Activated naive CD4-positive, alpha-beta T cell treated with anti-CD3 and anti-CD28 coated beads, Interleukin-2, amount 50 U/mL, for 16 hours (primary cell): ENCODE measurements at places on chromosomes 7 and 10.

DNA sequence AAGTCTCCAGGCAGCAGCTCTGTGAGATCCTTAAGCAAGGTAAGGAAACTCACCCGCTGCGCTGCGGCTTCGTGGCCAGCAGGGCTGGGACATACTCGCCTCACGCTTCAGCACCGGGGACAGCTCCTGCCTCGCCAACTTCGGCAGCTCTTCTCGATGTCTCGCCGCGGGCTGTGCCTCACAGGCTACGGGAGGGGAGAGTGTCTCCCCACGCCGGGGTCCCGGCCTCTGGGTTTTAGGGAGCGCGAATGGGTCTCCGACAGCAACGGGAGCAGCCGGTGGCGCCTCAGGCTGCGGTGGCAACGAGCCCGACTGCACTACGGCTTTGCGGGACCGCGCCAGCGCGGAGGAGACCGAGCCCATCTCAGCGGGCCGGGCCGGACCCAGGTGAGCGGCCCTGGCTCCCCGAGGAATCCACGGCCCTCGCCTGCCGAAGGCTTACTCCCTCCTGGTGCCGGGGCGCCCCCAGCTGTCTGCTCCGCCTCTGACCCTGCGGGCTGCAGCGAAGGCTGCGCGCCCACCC lies 62.4 kb downstream of the LSM5 start:
- peak; percentile 62 for DNase-seq

DNA sequence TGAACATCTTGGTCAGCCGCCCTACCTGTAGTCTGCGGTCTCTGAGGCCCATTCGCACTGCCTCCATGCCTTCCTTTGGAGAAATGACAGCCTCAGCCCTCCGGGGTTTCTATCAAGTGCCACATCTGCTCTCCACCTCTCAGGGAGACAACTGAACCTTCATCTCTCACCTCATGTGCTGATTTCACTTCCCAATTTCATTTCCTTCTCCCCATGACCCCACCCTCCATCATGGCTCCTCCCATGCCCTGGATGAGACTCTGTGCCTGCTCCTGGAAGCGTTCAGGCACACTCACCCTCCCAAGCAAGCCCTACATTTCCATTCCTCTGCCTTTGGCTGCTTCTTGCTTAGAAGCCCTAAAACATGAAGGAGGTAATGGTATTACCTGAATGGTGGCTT lies 7.8 kb upstream of the SCD start:
- no peak for DNase-seq

GRCh38 chr7:23768022-23768421 lies 58.0 kb downstream of the STK31 start:
- DNase-seq = no peak

GRCh38 chr10:117419159-117419558 lies 43.9 kb upstream of the PDZD8 start:
- DNase-seq = no peak

- DNase-seq = no peak
These were observed 118.8 kb downstream of the SKIDA1 start for GRCh38 chr10:21406595-21407193.

GRCh38 chr10:18656724-18657123 lies 2.5 kb upstream of the ARL5B start:
- no peak for DNase-seq

DNA sequence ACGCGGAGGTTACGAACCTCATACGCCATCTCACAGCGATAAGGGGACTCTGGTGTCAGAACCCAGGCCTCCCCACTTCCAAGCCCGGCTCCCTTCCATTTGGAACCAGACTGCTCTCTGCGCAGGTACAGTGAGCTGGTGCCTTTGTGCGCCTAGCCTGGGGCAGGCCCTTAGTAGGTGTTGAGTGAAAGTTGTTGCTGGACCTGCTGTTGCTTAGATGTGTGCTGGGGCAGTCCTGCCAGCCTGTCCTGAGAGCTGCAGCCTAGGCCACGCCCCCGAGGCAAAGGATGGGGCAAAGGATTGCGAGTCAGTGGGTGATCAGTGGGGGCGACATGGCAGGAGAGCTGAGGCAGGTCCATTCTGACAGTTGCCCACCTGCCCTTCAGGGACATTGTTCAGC lies 72.5 kb upstream of the BTBD16 start:
- no peak for DNase-seq

DNA sequence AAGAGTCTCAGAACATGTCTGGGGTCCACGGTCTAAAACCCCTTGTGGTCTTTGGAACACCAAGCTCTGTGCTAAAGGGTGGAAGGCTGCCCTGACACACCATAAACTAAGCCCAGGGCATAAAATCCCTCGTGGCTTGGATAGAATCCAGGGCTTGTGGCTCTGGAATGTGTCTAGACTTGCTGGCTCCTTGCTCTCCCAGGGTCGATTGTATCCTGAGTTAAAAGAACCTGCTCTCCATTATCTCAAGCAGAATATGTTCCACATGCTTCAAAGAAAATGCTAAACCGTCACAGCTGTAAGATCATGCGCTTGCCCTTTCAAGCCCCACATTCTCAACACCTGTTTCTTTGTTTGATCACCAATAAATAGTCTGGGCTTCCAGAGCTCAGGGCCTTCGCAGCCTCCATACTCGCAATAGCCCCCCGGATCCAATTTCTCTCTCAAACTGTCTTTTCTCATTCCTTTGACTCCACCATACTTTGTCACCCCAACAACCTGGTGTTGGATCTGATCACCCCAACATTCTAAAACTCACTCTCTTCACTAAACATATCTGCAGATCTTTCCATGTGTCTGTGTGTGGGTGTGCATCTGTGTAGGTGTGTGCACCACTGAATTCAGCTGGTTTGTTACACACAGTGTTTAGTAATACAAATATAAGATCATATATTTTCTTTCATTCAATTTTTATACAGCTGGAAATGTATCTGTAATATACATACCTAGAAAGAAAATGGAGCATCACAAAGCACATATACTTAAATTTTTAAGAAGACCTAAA lies 238.5 kb downstream of the ZMYND11 start:
- no peak for DNase-seq
